Sigmoid colon (tissue), 7 donors: ENCODE measurements at places on chromosomes 11 and 22. TPM values are rescaled to one million over a fixed set of nuclear protein-coding genes. Genes with fewer than 3 reads are reported as not detected.

DNA sequence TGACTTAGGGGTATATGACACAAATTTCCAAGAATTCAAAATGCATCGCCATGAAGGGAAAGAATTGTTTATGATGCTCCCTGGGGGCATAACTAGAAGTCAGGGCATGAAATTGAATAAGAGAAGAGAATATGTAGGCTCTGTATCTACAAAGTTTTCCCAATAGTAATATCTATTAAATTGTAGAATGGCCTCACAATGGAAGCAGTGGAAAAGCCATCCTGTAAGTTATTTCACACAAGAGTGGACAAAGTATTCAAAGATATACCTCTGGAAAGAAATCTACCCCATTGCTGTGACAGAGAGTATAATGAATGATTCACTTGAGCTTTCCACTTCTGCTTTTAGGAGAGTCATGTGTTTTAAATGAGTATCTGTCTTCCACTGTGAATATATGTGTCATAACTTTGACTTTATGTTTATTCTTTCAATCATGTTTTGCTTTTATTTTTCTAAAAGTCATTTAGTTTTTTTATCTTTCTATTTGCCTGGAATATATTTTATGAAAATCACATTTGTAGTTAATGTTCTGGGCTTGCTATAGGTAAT lies 65.7 kb upstream of the DDI1 start:
- H3K27me3 ChIP-seq, result no peaks in the 10 kb centered on the region
- H3K4me3 ChIP-seq, result no peak overlapping the region
- no peaks in the 10 kb centered on the region for H3K4me1 ChIP-seq
- no peak for DNase-seq

DNA sequence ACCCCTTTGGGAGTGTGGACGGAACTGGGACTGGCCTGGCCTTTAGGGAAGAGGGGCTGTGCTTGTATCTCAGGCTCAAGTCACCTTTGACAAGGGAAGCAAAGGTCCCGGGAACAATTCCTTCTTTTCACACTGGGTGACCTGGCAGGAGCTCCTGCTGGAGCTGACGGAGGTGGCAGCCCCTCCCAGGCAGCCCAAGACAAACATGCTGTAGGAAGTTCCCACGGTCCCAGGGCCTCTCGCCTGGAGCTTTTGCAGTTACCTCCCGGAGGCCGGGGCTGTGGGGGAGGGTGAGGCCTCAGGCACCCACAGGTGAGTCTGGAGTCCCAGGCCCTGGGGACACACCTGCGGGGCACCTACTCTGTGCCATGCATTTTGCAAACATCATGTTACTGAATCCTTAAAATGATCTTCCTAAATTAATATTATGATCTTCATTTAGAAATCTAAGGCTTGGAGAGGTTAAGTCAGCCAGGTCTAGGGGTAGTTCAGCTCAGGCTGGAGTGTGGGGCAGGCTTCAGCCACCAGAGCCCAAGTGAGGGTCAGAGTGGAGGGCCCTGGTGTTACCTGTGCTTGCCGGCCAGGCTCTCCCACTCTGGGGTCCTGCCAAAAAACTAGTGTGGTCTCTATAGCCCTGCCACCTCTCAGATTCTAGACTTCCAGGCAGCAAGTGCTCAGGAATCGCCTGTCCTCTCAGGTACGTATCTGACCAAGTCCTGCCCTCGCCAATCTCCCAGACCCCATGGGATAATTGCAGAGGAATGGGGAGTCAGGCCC lies 15.7 kb upstream of the MYEOV start:
- no peak for DNase-seq
- no peaks in the 10 kb centered on the region for H3K36me3 ChIP-seq
- no peaks in the 10 kb centered on the region for H3K27me3 ChIP-seq
- no peak overlapping the region for H3K27ac ChIP-seq
- H3K4me1 ChIP-seq, result no peaks in the 10 kb centered on the region
- no peak overlapping the region for H3K4me3 ChIP-seq

- H3K27ac ChIP-seq, result no peak overlapping the region
- no peak for DNase-seq
- H3K27me3 ChIP-seq, result no peaks in the 10 kb centered on the region
- H3K4me3 ChIP-seq, result no peak overlapping the region
- H3K4me1 ChIP-seq, result peaks cover 9% of the 10 kb centered on the region
Measured at GRCh38 chr11:16295592-16295991, 60.8 kb downstream of the SOX6 start.

DNA sequence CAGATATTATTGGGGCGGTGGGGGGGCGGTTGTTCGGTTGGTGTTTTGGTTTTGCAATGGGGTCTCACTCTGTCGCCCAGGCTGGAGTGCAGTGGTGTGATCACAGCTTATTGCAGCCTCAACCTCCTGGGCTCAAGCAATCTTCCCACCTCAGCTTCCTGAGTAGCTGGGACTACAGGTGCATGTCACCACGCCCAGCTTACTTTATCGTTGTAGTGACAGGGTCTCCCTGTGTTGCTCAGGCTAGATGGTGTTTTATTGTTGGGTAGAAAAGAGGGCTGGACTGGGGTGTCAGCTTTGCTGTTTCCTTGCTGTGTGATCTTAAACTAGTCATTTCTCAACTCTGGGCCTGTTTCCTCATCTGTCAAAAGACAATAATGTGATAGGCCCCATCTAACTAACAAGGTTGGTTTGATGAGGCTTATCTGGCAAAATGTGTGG lies 17.5 kb upstream of the MYH9 start:
- peaks cover 6% of the 10 kb centered on the region for H3K36me3 ChIP-seq
- DNase-seq, result no peak
- no peaks in the 10 kb centered on the region for H3K4me1 ChIP-seq
- H3K4me3 ChIP-seq, result no peak overlapping the region

Gene CREB3L1
- 7.2 TPM for total RNA-seq

Gene CNTN5
- total RNA-seq, result 0.16 TPM
